ENCODE measurements at places on chromosomes 4 and X.

DNA sequence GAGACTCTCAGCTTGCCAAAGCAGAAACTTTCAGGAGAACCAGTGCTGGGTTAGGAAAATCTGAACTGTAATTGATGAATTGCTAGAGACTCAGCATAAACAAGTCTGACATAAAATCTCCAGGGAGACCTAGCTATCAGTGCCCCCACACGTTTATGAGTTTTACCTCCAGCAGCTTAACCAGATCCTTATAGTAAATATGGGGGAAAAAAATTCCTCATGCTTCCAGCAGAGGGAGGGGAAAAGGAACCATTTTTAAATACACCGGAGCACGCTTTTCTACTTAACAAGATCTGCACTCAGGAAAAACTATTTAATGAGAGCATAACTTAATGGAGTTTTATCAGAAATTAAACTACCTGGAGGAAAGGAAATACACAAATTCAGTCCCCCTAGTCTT lies 1040.7 kb upstream of the INTU start:
- DNase-seq = no peak

DNA sequence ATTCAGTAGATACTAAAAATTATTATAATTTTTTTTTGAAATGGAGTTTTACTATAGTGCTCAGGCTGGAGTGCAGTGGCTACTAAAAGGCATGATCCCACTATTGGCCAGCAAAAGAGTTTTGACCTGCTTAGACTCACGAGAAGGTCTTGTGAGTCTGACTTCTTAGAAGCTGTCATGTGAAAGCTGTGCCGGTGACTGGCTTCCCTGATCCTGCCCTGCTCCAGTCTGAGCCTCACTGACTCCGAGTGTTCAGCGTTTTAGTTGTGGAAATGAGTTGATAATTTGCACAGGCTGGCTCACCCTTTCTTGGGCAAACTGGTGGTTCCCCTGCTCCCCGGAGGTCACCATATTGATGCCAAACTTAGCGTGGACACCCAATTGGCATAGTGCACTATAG lies 16.4 kb upstream of the CXCL8 start:
- no peak for DNase-seq

GRCh38 chr4:180028682-180029081 lies 2214.5 kb upstream of the TENM3 start:
- peak; percentile 28 for DNase-seq

DNA sequence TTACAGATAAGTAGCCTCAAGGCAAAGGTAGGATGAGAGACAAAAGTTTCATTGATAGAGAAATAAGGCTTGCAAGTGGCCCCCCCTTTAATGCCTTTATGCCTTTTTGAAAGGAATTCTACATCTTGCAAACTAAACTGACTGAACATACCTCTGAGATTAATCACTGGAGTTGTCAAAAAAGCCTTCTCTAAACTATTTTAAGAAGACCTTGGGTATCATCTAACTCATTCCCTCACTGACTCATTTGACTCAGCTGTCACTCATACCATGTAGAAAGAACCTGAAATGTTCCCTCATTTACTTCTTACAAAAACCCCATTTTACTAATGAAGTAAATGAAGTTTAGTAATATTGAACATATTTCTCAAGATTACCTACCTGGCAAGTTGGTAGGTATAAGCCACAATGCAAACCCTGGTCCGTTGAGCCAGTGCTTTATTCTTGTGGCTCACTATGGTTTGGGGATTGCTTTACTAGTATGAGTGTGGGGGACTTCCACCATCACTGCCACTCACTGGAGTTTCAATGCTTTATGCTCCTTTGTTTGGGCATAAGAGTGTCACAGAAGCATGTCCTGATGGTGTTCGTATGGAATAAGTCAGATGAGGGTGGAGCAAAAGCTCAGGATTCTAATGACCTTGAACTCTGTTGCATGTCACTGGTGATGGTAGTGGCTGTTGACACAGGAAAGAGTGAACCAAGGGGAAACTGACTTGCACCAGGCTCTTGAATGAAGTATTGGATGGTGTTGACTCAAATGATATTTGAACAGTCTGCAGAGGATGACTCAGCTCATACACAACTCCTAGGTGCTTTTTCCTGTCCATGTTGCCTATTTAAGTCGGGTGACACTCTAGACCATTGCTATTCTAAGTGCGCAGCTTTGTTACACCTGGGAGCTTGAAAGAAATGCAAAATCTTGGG lies 305.5 kb upstream of the EMCN start:
- no peak for DNase-seq

DNA sequence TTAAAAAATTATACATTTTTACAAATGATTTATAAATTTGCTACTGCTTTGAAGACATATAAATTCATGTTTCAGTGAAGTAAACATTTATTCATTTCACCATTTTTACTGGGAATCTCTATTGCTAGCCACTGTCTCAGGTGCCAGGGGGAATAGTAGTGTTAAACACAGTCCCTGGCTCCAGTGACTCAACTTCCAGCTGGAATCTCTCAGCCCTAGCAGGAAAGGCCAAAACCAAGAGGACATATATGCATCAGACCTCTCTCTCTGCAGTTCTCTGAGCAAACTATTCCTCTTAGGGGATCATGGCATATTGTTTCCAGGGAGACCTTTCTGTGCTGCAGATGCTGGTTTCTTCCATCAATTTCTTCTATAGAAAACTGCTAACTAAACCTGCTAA lies 1009.0 kb upstream of the LCORL start:
- no peak for DNase-seq

DNA sequence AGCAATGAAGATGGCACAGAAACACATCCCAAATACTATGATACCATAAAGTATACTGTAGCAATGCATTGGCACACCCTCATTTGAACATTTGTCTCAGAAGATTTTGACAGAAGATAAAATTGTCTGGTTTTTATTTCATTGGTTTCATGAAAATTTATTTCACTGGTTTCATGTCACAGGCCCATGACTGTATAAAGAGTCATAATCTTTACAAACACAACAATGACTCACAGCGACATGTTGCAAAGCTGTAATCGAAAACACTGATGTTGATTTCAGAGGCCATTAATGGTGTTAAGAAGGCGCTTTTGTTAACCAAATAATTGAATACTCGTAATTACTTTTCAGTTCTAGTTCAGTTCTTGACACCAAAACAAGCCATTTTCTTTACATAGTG lies 8.1 kb upstream of the DTHD1 start:
- DNase-seq = no peak

- no peak for DNase-seq
These were observed 23.1 kb downstream of the MAGEA8 start for GRCh38 chrX:149903889-149904748.

- DNase-seq = no peak
These were observed 107.5 kb upstream of the RPL34 start for GRCh38 chr4:108512615-108513505.
